ENCODE measurements at places on chromosomes 4 and X. TPM values are rescaled to one million over a fixed set of nuclear protein-coding genes. Genes with fewer than 3 reads are reported as not detected.
A peak's percentile ranks its signal among the peaks of the same experiment; 100 is the strongest.

STARD8 gene
- 1.6 TPM for total RNA-seq

HSPA4L gene
- total RNA-seq, result 17.7 TPM

PHOX2B gene
- 0.56 TPM for total RNA-seq

CENPVL1 gene
- total RNA-seq, result not detected

DNA sequence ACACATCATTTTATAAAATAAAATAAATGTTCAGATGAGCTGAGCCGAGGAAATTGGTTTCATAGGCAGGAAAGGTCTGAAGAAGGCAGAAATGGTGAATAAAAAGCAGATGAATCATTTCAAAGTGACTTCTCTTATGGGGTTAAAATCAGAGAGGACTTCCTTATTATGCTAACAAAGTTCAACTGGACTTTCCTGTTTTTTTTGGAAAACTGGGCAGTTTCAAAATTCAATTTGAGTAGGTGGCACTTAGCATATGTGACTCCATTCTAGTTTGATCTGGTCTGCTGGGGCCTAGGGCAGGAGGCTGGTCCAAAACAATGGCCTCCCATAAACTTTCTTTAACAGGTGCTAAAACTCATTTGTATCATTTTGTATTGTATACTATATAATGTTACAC, 1794.9 kb upstream of the TENM3 start:
- H3K27me3 ChIP-seq, result no peaks in the 10 kb centered on the region
- DNase-seq, result no peak
- H3K4me3 ChIP-seq, result no peak overlapping the region
- no peaks in the 10 kb centered on the region for H3K4me1 ChIP-seq
- H3K36me3 ChIP-seq, result no peaks in the 10 kb centered on the region

DNA sequence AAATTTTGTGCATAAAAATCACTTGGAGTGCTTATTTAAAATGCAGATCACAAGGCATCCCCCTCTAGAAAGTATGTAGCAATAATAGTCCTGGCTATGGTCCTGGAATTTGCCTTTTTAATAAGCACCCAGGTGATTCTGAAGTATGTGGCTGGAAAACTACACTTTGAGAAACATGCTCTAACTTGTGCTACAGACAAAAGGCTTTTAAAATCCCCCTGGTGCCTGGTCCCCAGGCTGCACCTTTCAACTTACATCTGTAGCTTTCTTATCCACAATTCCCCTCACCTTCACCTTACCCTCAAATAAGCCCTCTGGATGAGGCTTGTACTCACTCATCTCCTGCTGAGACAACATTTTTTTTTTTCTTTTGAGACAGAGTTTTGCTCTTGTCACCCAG, 21.1 kb downstream of the ART3 start:
- no peaks in the 10 kb centered on the region for H3K4me1 ChIP-seq
- H3K27ac ChIP-seq, result no peak overlapping the region
- H3K4me3 ChIP-seq, result no peak overlapping the region
- DNase-seq, result no peak
- H3K36me3 ChIP-seq, result no peaks in the 10 kb centered on the region

DNA sequence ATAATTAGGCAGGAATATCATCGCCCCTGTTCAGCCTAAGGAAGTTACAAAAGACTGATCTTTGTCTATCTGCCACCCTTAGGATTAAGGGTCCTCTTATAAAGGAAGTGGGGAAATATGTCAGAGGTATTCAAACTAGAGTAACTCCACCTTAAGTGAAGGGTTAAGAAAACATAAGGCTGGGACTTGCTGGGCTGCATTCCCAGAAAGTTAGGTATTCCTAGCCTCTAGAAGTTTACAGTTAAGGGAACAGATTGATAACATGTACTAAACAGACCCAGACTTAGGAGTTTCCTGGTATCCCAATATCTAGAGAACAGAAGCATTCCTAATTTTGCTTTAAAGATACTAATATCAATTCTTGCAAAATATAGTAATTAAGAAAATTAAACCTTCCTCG, 6.0 kb downstream of the CXCL2 start:
- no peak overlapping the region for H3K27ac ChIP-seq
- no peaks in the 10 kb centered on the region for H3K36me3 ChIP-seq
- DNase-seq, result no peak
- no peaks in the 10 kb centered on the region for H3K4me1 ChIP-seq
- no peak overlapping the region for H3K4me3 ChIP-seq

- peak overlapping the region; percentile 58 for H3K4me3 ChIP-seq
- H3K4me1 ChIP-seq, result peaks cover 7% of the 10 kb centered on the region
- no peaks in the 10 kb centered on the region for H3K27me3 ChIP-seq
- peak overlapping the region; percentile 93 for H3K27ac ChIP-seq
These were observed 516 bp upstream of the COX18 start for GRCh38 chr4:73070074-73070390.

DNA sequence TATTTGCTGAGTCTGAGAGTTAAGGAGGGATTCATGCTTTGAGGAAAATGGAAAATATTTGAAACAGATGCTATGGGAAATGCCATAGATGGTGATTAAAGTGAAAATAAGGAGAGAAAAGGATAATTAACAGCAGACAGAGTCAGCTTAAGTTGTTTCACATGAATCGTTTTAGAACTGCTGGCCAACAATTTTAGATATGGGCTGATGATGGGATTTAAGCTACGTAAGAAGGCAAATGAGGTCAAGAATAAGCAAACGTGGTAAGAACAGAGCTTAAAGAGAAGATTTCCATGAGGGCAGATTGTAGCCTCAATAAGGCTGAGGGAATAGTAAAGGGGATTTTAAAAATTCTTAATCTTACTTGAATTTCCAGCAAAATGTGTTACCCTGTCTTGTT, 77.9 kb downstream of the MFAP3L start:
- H3K4me1 ChIP-seq, result no peaks in the 10 kb centered on the region
- no peaks in the 10 kb centered on the region for H3K27me3 ChIP-seq
- H3K27ac ChIP-seq, result no peak overlapping the region
- DNase-seq, result no peak
- no peaks in the 10 kb centered on the region for H3K36me3 ChIP-seq

DNA sequence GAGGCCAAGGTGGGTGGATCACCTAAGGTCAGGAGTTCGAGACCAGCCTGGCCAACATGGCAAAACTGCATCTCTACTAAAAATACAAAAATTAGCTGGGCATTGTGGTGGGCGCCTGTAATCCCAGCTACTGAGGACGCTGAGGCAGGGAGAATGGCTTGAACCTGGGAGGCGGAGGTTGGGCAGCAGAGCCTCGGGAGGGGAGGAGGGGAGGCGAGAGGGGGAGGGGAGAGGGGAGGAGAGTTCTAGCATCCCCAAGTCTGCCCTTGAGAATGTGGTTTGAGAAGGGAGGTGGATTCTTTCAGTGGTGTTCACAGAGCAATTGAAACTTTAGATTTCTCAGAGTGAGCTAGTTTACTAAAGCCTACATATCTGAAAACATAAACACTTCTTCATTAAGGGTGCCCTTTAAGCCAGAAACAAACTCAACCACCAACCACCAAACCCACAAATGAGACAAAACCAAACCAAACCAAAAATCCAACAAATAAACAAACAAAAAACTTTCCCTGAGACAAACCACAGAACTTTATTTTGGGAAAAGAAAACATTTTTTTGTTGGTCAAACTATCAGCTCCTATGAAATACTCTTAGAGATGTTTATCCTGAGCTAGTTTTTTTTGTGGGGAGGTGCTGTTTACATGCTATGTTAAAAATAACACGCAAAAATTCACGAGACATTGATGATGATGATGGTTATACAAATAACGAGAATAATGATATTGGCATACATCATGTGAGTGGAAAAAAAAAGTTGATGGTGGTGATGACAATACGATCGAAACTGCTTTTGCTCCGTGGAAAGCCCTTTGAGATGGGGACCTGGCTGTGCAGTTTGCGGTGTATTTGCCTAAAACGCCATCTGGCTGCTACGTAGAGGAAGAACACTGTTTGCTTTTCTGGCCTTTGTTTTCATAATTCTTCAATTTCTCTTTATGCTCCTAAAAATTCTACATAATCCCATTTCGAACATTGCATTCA, 98.2 kb upstream of the PRKX start:
- H3K27me3 ChIP-seq, result peaks cover 11% of the 10 kb centered on the region
- H3K27ac ChIP-seq, result no peak overlapping the region
- H3K4me3 ChIP-seq, result no peak overlapping the region
- no peaks in the 10 kb centered on the region for H3K36me3 ChIP-seq

DNA sequence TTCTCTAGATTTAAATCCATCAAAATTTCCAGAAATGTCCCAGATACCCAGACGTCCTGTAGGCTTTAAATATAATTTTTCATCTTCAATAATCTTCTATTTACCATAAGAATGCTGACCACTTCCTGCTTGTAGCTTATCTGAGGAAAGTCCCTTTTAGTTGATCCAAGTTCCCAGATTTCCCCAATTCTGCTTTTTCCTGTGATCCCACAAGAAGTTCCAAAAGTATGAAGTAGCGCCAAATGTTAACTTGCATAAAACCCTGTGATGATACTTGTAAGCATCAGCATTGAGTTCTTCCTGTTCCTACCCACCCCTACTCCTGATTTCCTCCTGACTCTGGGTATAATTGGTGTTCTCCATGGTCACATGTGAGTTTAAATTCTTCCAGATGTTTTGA, 10.6 kb upstream of the TLR8 start:
- H3K4me3 ChIP-seq, result no peak overlapping the region
- no peak overlapping the region for H3K27ac ChIP-seq
- no peaks in the 10 kb centered on the region for H3K27me3 ChIP-seq
- DNase-seq, result no peak
- no peaks in the 10 kb centered on the region for H3K4me1 ChIP-seq
- no peaks in the 10 kb centered on the region for H3K36me3 ChIP-seq

- no peak overlapping the region for H3K27ac ChIP-seq
- H3K4me3 ChIP-seq, result no peak overlapping the region
- no peaks in the 10 kb centered on the region for H3K4me1 ChIP-seq
- H3K36me3 ChIP-seq, result no peaks in the 10 kb centered on the region
These were observed 28.0 kb upstream of the RBM41 start for GRCh38 chrX:107146670-107147069.

- DNase-seq, result no peak
- H3K4me3 ChIP-seq, result no peak overlapping the region
- no peaks in the 10 kb centered on the region for H3K27me3 ChIP-seq
These were observed 300.0 kb upstream of the RASGEF1B start for GRCh38 chr4:81771721-81772120.

DNA sequence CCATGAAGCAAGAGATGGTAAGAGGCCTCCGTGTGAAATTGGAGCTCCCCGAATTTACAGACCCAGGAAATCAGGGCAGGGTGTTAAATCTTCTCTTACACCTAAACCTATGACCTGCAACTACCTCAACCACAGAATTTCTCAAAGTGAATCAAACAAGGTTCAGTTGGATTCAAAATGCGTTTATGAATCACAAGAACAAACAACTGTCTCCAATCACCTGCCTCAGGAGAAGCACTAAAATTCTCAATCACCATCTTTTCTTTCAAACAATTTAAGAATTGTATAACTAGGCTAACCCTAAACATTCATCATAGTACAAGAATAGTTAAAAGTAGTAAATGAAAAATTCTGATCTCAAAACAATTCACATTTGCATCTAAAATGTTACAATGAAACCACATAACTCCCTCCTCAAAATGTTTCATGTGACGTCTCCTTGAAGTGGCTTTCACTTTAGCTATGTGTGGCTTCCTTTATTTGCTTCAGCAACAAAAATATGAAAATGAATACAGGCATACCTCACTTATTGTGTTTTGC, 19.2 kb downstream of the PPP3CA start:
- H3K36me3 ChIP-seq, result no peaks in the 10 kb centered on the region
- H3K27me3 ChIP-seq, result no peaks in the 10 kb centered on the region
- H3K4me1 ChIP-seq, result no peaks in the 10 kb centered on the region
- H3K4me3 ChIP-seq, result no peak overlapping the region
- H3K27ac ChIP-seq, result no peak overlapping the region

DNA sequence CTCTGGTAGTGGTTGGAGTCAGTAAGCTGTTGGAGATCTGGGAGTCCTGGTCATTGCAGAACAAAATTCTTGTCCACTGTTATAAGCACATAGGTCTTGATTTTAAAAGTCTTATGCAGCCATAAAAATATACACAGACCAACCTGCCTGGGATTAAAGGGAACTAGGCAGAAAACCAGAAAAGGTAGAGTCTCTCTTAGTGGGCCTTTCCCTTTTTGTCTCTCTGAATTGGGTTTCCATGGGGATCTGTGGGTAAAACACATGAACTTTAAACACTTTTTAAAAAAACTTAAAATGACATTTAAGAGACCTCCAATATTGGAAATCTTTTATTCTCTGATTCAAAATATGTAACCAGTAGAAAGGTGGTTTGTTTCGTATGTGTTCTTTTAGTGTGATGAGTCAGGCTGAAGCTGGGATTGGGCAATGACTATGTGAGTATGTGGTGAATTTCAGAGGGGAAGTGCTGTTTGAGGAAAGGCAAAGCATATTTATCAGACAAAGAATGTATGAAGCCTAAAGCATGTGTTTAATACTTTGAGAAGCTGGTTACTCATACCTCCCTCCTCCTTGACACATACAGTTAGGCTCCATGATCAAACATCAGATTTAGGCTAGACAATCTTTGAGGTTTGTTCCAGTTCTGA, 29.6 kb downstream of the SLC16A2 start:
- no peak overlapping the region for H3K4me3 ChIP-seq
- no peaks in the 10 kb centered on the region for H3K4me1 ChIP-seq
- no peak for DNase-seq
- H3K36me3 ChIP-seq, result no peaks in the 10 kb centered on the region

DNA sequence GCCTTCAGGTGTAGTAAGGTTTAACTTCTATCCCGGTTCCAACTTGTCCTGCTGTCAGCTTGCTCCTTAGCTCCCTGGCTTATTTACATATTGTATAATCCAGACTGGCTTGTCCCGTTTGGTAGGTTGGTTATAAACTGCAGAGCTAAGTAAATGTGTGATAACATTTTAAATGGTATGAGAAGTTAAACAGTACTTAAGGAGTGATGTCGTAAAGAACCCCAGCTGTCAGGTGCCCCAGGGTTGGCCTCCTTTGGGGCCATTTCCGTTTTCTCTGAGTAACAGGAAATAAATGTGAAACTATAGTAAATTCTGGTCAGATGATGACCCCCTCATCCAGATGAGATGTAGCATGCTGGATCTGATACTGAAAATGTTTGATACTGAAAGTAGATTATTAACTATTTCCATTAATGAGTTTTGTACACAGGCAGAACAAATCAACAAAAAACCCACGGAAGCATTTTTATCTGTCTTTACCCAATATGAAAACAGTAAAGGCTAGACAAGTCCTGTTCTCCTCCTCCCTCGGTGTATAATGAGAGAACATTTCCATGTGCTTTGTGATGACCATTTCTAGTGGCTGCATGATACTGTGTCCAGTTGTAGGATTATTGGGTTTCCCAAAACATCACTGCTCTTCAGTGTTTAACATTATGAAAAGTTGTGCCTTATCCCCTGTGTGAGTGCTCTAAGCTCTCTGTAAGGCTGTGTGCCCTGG, 22.4 kb downstream of the GAB1 start:
- no peaks in the 10 kb centered on the region for H3K36me3 ChIP-seq
- no peaks in the 10 kb centered on the region for H3K27me3 ChIP-seq
- peak overlapping the region; percentile 84 for H3K27ac ChIP-seq
- H3K4me3 ChIP-seq, result no peak overlapping the region

- no peaks in the 10 kb centered on the region for H3K4me1 ChIP-seq
- H3K27ac ChIP-seq, result no peak overlapping the region
- no peak overlapping the region for H3K4me3 ChIP-seq
- DNase-seq, result no peak
- no peaks in the 10 kb centered on the region for H3K27me3 ChIP-seq
These were observed 6.7 kb upstream of the FSTL5 start for GRCh38 chr4:162170509-162170908.

All from colonic mucosa (tissue), 4 donors.